Stimulated activated CD4-positive, alpha-beta T cell treated with anti-CD3 and anti-CD28 coated beads, Interleukin-15, amount 100 ng/mL, for 24 hours (primary cell): ENCODE measurements at places on chromosomes 6 and 20.
A peak's percentile ranks its signal among the peaks of the same experiment; 100 is the strongest.

- DNase-seq: no peak
Observed at GRCh38 chr6:49888742-49889431, 22.6 kb upstream of the CRISP1 start.

GRCh38 chr20:7025635-7026034, 258.1 kb downstream of the BMP2 start:
- DNase-seq: no peak

- DNase-seq: no peak
Observed at GRCh38 chr6:89731924-89732567, 87.5 kb downstream of the MDN1 start.

- DNase-seq: peak; percentile 66
Observed at GRCh38 chr6:37696841-37697662, 631 bp downstream of the MDGA1 start.

DNA sequence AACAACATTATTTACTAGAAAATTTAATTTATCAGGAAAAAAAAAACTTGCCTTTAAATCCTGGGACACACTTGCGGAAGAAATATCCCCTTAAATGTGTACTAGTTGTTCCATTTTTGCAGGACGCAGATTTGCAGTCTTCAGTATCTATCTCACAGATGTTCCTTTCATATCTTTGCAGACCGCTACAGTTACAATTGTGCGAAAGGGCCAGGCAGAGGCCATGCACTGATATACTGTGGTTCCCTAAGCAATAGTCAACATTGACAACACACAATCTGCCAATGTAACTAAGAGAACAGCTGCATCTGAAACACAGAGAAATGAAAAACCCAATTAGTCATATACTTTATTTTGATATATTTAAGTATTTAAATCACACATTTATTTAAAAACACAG, 411.2 kb downstream of the EYS start:
- DNase-seq: no peak

- no peak for DNase-seq
Observed at GRCh38 chr20:24580855-24581254, 111.4 kb downstream of the SYNDIG1 start.

- no peak for DNase-seq
Observed at GRCh38 chr6:39879535-39879934, 54.7 kb downstream of the MOCS1 start.

DNA sequence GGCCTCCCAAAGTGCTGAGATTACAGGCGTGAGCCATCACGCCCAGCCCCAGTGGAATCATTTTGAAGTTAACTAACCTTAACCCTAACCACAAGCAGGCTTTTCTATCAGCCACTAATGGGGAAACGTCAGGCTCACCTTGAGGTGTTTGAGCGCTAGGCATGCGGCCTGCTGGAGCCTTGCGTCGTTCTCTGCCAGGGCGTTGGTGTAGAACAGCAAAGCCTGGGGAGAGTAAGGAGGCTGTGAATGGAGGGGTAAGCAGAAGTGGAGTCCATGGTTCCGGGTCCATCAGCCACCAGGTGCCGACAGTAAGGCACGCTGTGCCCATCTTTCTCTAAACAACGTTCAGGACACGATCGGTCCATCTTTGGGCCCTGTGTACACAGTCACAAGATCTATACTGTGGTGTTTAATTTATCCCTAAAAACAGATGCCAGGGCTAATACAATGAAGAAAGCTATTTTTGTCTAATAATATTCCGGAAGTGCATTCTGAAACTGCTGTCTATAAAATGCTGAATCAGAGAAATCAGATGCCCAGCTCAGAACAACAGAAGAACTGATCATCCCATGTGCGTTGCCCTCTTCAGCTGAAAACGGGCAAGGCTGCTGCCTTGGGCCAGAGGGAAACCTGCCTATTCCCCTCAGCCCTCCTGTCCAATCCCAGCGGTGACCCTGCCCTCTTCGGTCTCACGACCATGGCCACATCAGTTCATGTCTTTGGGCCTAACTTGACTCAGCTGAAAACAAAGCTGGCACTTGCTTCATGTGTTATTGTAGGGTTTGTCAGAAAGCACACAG, 79.6 kb downstream of the PTPN1 start:
- no peak for DNase-seq

- DNase-seq: no peak
Observed at GRCh38 chr20:23609486-23610109, 3.9 kb upstream of the CST9 start.

- no peak for DNase-seq
Observed at GRCh38 chr6:45297320-45297719, 30.8 kb upstream of the RUNX2 start.

DNA sequence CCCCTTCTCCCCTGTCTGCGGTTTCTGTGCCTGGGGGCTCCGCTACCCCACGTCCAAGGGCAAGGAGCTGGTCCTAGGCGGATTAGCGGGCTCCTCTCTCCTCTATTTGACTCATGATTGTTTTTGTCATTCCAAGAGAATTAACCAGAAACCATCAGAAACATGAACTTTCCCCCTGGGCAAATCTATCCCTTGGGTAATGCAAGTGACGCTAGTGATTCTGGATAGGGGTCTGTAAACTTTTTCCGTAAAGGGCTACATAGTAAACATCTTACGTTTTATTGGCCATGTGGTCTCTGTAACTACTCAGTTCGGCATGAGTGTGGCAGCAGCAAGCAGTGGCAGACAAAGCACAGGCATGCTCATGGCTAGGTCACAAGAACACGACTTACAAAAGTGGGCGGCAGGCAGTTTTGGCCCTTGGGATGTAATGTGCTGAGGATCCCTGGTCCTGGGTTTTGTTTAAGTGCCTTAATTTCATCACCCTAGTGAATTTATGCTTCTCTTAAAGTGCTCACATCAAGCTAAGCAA, 654 bp downstream of the CST11 start:
- no peak for DNase-seq

GRCh38 chr6:140554421-140554820, 1180.0 kb upstream of the CITED2 start:
- no peak for DNase-seq

- no peak for DNase-seq
Observed at GRCh38 chr6:99165838-99166237, 183.6 kb downstream of the FAXC start.

DNA sequence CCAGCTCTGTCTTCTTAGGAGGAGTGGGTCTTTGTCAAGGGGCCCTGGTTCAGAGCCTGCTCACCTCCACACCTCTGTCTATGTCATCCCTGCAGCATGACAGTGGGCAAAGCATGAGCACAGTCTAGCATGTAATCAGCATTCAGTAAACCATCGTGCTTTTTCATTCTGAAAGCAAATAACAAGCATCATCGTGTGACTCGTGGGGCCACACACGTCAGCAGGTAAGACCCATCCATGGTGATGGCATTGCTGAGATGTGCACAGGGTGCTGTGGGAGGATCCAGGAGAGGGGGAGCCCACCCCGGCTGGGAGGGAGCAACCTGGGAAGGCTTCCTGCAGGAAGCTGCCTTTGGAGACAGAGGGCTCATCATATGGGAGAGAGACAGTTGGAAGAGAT, 106.7 kb downstream of the TMEM242 start:
- DNase-seq: no peak

DNA sequence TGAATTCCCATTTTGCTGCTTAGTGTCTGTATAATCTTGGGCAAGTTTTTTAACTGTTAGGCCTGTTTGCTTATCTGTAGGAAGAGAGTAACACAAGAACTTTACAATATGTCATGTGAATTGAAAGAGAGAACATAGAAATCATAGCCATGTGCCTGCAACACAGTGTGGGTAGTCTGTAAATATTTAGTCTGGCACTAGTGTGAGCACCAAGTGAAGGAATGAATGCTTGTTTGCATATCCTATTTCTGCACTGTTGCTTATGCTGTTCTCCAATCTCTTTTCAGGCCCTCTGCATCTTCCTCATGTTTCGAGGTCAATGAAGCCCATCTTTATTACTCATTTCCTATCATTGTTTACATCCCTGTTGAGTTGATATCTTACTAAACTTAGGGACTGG, 49.2 kb downstream of the CBFA2T2 start:
- DNase-seq: no peak

DNA sequence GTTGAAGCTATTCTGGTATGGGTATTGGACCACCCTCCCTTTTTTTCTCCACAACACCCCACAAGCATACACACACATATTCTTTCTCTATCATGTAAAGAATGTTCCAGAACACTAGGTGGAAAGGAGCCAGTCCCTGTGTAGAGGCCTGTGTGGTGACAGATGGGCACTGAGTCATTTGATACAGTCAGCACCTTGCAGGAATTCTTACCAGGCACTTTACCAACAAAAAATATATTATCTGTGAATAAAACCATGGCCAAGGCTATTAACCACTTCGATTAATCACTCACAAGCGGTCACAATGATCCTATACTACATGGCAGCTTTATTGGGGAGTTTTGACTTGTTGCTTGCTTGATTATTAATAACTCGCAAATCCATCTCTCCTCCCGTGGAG, 149.5 kb downstream of the BFSP1 start:
- DNase-seq: no peak

DNA sequence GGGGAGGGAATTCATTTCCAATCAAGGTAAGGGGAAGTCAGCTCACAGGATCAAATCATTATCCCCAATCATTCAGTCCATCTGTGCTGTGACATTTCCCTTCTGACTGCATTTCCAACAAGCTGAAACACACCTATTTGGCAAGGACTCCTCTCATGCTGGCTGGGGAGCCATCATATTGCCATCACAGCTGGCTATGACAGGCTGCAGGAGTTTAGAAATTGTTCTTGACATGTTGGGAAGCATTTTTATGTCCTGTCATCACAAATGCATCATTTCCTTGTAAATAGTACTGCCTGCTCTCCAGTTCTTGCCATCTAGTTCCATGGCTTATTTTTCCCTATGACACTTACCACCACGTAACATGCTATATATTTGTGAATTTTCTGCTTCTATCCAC, 113.9 kb upstream of the TMEM170B start:
- no peak for DNase-seq

DNA sequence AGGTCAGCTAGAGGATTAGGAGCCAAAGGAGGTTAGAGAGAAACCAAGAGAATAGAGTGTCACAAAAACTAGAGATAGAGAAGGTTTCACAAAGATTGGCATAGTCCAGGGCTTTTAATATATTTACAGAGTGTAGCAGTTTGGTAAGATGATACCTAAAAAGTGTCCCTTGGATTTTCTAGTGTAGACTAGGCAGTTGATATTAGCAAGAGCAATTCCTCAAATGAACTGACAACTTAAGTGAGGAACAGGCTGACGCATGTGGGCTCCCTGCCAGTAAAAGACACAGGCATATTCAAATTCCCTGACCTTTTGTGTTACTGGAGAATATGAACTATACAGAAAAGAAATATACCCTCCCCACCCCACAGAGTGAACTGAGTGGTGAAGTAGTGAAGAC, 40.1 kb downstream of the VTA1 start:
- no peak for DNase-seq

GRCh38 chr6:73969971-73970970, 274.3 kb downstream of the CD109 start:
- no peak for DNase-seq

DNA sequence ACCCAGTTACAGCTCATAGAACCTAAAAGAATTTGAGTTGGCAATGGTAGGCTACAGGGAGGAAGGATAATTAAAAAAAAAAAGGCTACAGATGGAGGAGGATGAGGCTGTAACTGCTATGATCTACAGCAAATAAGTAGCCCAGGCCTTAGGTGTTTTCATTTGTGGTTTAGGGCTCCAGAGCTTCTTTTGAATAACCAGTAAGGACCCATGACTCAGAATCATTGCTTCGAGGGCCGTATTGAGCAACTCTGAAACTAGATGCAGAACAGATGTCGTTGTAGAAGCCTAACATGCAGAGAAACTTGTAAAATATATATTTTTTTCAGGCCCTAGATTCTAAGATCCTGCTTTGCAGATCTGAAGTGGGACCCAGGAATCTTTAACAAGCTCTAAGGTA, 19.0 kb upstream of the ASIP start:
- no peak for DNase-seq

GRCh38 chr6:130453230-130453629, 87.4 kb downstream of the TMEM200A start:
- DNase-seq: no peak

DNA sequence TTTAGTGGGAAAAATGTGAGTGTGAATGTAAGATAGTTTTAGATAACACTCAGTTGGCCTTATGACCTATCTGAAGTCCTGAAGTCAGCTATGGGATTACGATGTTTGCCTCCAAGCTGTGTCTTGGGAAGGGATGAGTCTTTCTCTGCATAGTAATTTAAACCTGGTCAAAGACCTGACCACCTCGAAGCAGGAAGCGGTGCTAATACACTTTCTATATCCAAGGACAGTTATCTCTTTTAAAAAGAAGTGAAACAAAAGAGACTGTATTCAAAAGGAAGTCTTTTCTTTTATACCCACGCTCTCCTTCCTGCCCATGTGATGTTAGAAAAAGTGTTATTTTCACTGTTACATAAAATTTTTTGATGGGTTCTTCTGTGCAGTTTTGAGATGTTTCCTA, 94.9 kb downstream of the JARID2 start:
- no peak for DNase-seq

DNA sequence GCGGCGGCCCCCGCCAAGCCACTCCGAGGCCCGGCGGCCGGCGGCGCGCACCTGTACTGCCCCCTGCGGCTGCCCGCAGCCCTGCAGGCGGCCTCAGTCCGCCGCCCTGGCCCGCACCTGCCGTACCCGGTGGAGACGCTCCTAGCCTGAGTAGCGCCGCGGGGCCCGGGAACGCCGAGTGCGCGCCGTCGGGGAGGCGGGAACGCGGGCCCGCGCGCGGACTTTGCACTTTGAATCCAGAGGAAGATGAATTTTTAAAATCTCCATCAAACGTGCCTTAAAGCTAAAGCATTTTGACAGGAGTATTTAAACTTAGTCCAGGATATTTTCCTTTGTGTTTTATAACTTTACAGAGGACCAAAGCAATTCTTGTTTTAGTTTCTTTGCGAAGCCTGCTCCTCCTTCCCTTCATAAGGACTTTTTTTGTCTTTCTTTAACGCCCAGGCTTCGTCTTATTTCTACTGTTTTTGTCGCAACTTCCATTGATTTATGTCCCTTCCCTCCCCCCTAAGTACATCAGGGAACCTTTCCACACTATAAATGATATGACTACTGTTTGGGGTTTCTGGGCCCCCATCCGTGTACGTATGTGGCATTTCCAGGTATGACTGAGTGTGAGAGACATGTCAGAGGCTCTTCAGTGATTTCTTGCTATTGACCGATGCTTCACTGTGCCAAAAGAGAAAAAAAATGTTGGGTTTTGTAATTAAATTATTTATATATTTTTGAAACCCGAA, 2.0 kb downstream of the FOXQ1 start:
- peak; percentile 55 for DNase-seq

GRCh38 chr6:16252686-16253299, 14.4 kb downstream of the GMPR start:
- no peak for DNase-seq

GRCh38 chr6:52497652-52498408, 77.7 kb downstream of the EFHC1 start:
- no peak for DNase-seq
